NCI-H1105 (cell line): ENCODE measurements at places on chromosomes 11 and 22.

DNA sequence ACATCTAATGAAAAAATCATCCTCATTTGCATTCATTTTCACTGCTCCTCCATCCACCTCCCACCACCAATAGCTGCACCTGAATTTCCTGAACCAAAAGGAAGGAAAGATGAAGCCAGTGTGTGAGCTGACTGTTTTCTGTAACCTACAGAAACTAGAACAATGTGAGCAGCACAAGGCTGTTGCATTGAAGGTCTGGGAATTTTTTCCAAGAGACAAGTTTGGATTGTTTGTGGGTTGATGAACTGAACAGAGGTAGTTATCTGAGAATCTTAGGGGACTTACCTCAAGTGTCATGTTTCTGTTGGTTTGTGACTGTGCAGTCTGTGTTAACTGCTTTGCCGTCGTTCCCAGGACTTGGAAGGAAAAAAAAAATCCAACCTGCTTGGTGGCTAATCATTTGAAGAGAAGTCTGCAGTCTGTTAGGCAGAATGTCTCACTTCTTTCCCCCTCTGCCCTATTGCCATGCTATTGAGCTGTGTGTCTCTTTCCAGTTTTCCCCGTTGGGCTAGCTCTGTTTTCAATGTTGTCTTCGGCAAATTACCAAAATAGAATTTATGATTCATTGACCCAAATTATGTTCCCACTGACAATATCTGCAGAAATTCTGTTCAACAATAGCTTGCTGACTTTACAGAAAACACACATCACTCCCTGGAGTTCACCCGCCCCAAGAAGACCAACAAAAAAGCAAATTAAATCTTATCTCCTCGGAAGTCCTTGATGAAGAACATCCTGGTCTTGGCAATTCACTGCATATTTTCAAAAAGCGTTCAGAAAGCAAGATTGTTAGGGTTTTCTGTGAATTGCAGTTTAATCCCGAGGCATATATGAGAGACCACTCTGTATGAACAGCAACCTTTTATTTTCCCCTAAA is 76.0 kb downstream of the SC5D start:
- no peak for DNase-seq

GRCh38 chr11:117772360-117772759 is 24.7 kb downstream of the DSCAML1 start:
- no peak for DNase-seq

- no peak for DNase-seq
Measured at GRCh38 chr11:37511425-37511933, 913.4 kb upstream of the RAG2 start.

GRCh38 chr22:47199261-47199978 is 437.0 kb downstream of the TBC1D22A start:
- DNase-seq = no peak

DNA sequence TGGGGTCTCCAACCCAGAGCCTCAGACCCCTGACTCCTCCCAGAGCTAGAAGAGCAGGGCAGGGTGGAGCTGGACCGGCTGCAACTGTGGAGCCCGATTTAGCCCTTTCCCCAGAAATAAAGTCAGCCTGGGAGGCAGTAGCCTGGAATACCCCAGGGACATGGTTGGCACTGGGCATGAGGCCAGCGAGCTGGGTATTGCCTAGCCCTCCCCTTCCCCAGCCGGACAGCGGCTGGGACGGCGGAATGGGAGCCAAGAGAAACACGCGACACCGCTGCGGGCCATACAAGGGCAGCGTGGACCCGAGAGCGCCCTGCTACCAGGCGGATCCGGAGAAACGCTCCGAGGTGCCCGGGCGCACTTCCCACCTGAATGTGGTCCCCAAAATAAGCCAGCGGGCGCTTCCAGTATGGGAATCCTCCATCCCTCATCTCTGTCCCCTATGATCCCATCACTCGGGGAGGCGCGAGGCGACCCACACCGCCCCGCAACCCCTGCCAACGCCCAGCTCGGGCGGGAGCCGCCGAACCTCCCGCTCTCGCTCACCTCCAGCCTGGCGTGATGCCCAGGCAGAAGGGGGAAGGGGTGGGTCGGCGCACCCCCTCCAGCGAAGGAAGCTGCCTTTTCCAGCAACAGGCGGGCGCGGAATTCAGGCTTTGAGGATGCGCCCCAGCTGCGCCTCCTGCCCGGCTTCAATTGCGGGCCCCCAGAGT is 758 bp downstream of the MCAM start:
- peak; percentile 88 for DNase-seq

DNA sequence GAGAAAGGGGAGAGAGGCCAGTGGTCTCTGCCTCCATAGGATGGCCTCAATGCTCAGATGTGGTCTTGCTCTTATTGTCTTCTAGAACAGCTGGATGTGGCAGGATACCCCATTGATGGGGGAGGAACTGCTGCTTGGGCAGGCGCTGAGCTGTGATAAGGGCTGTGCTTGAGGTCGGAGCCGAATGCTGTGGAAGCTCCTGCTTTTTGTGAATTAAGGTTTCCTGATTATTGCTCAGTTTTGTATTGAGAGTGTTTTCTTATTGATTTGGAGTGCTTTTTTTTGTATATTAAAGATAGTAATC is 57.2 kb downstream of the CABIN1 start:
- no peak for DNase-seq

- DNase-seq = no peak
Measured at GRCh38 chr11:127567237-127567932, 566.8 kb upstream of the KIRREL3 start.

GRCh38 chr11:86219311-86220193 is 25.0 kb upstream of the EED start:
- DNase-seq = no peak

GRCh38 chr11:115765803-115766239 is 261.6 kb upstream of the CADM1 start:
- no peak for DNase-seq

GRCh38 chr11:125939081-125939521 is 6.7 kb upstream of the VSIG10L2 start:
- no peak for DNase-seq

- no peak for DNase-seq
Measured at GRCh38 chr11:76397383-76397782, 16.3 kb downstream of the GVQW3 start.

DNA sequence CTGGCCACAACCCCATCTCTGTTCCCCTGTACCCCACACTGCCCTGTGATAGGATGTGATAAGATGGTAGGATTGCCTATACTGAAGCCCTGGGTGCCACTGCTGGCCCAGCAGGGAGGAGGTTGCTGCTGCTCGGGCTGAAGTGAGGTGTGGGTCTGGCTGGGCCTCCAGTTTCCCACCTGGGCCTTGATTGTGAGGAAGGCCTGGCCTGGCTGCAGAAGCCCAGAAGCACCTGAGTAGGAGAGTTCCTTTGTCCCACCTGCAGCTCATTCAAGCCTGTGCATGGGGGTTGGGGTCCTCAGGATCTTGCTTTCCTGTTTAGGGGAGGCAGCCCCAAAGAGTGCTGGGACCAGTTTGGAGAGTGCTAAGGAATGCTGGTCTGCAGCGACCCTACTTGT is 3.3 kb downstream of the ST3GAL4 start:
- no peak for DNase-seq
